ENCODE measurements at places on chromosomes 5 and 9. TPM values are rescaled to one million over a fixed set of nuclear protein-coding genes. Genes with fewer than 3 reads are reported as not detected.

GRCh38 chr5:83662558-83662957, 58.1 kb downstream of the HAPLN1 start:
- DNase-seq = no peak

- no peak for DNase-seq
These were observed 51.7 kb downstream of the AUH start for GRCh38 chr9:91310037-91310436.

GRCh38 chr9:36018891-36019720, 17.6 kb upstream of the RECK start:
- no peak for DNase-seq

- no peak for DNase-seq
These were observed 20.1 kb upstream of the SARDH start for GRCh38 chr9:133758228-133758627.

DNA sequence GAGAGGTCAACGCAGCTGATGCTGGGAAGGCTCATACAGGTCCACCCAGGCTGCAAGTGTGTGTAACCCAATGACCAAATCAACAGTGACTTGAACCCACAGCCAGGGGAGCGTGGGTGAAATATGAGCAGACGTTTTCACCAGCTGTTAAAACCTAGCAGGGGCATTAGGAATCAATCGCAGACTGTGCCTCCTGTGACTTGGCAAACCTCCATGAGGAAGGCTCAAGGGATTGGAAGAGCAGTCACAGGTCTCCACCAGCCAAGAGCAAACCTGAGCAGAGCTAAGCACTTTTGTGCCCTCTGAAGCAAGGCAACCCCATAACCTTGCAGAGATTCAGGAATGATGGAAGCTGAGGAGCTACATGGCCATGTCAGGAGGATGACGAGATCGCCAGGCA, 25.5 kb downstream of the INSYN2B start:
- no peak for DNase-seq

DNA sequence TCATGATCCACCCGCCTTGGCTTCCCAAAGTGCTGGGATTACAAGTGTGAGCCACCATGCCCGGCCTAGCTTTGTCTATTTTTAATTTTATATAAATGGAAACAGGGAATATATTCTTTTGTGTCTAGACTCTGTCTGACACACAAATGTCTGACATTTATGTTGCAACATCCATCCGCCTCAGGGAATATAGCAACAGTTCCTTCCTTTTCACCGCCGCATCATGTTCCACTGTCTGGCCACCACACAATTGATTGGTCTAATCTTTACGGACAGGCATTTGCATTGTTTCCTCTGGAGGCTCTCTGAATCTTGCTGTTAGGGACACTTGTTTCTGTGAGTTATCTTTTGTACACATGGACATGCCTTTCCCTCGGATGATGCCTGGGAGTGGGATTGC, 20.1 kb upstream of the TBC1D9B start:
- DNase-seq = no peak

SMIM33 gene
- not detected for total RNA-seq

SHOC1 gene
- total RNA-seq = 1.5 TPM

PARP8 gene
- 5.7 TPM for total RNA-seq

SYK gene
- 0.99 TPM for total RNA-seq

KIF3A gene
- total RNA-seq = 4.8 TPM

FAM81B gene
- 0.23 TPM for total RNA-seq
